ENCODE measurements at places on chromosomes 4 and X.
A peak's percentile ranks its signal among the peaks of the same experiment; 100 is the strongest.

- no peak for DNase-seq
- H3K4me1 ChIP-seq = no peaks in the 10 kb centered on the region
- no peak overlapping the region for H3K4me3 ChIP-seq
- H3K27me3 ChIP-seq = no peaks in the 10 kb centered on the region
- no peaks in the 10 kb centered on the region for H3K36me3 ChIP-seq
Observed at GRCh38 chr4:56743550-56743949, 62.5 kb upstream of the HOPX start.

- no peaks in the 10 kb centered on the region for H3K36me3 ChIP-seq
- no peak overlapping the region for H3K27ac ChIP-seq
- no peak overlapping the region for H3K4me3 ChIP-seq
- no peaks in the 10 kb centered on the region for H3K4me1 ChIP-seq
- H3K27me3 ChIP-seq = no peaks in the 10 kb centered on the region
- DNase-seq = no peak
Observed at GRCh38 chr4:24910499-24910898, 2.3 kb downstream of the CCDC149 start.

DNA sequence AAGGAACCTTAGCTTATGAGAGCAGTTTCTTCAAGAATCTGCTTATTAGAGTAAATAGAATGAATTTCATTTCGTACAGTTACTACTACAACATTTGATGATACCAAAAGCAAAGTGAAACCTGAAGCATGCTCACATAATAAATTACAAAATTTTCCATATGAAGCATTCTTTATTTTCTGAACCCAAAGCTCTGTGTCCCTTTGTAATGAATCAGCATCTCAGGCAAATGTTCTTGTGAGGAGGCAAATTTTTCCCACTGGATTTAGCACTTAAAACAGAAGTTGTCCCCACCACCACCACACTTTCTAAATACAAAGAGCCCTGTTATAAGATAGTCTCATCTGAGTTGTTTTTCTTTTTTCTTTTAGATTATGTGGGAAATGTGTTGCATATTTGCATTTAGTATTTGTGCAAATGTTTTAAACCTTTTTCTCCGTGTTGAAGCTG, 70.7 kb upstream of the NFKB1 start:
- DNase-seq = peak; percentile 40
- no peaks in the 10 kb centered on the region for H3K27me3 ChIP-seq
- H3K4me3 ChIP-seq = no peak overlapping the region
- no peaks in the 10 kb centered on the region for H3K36me3 ChIP-seq
- no peak overlapping the region for H3K27ac ChIP-seq

DNA sequence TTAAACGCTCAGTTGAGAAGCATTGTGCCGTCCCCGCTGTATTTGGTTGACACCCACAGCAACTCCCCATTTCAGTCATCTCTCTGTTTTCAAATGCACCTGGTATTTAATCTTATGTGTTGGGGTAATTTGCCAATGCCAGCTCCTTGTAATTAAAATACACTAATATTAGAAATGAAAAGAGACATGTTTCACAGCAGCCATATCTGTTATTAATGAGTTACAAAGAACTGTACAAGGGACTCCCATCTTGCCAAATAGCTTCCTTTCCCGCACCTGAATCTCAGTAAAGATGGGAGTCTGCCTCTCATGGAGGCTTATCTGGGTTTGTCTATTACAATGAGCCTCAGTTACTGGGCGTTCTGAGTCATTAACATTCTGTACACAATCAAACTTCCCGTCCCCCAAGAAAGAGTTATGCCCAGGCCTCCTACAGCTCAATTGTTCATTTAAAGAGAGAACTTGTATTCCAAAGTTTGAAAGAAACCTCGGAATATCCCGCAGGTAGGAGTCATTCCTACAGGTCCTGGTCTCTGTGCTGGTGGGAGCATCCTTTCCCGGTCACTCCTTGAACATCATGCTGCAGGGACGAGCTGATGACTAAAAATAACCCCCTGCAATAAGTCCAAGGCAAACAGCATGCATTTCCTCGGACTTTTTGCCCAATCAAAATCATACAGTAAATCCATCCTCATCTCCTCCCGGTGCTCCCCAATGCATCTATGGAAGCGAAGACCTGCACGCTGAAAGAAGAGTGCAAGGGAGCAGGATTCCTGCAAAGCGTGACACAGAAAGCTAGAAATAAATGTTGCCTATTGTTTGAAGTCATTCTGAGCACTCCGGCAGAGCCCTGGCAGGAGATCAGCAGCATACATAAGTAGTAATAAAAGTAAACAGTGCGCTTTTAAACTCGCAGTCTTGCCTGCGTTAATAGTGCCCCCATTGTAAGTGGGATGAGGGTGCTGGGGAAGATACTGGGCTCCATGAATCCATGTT, 926 bp downstream of the NDP start:
- H3K27me3 ChIP-seq = no peaks in the 10 kb centered on the region
- DNase-seq = no peak
- H3K4me1 ChIP-seq = no peaks in the 10 kb centered on the region
- no peaks in the 10 kb centered on the region for H3K36me3 ChIP-seq

GRCh38 chrX:119729408-119730201, 28.8 kb upstream of the SOWAHD start:
- no peaks in the 10 kb centered on the region for H3K36me3 ChIP-seq
- H3K4me3 ChIP-seq = no peak overlapping the region
- H3K27me3 ChIP-seq = no peaks in the 10 kb centered on the region
- no peaks in the 10 kb centered on the region for H3K4me1 ChIP-seq
- H3K27ac ChIP-seq = no peak overlapping the region
- peak; percentile 60 for DNase-seq

- H3K4me3 ChIP-seq = no peak overlapping the region
- H3K27me3 ChIP-seq = no peaks in the 10 kb centered on the region
- no peak overlapping the region for H3K27ac ChIP-seq
- DNase-seq = no peak
- H3K36me3 ChIP-seq = no peaks in the 10 kb centered on the region
- H3K4me1 ChIP-seq = no peaks in the 10 kb centered on the region
Observed at GRCh38 chrX:45794995-45795337, 594.3 kb upstream of the DIPK2B start.

DNA sequence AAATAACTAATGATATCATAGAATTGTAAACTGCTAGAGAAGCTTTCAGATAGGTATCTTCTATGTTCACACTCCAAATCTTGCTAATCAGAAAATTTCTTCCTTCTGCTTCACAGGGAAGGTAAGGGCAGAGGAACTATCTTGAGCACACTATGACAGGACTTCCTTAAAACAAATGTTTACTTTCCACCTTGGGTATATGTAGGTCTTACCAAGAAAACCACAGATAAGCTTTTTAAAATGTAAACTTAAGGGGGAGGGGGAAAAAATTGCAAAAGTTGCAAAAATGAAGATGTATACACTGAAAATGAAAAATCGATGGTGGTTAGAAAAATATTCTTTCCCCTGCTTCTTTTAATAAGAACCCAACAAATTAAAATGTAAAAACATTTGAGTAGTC, 30.9 kb downstream of the YTHDC1 start:
- peaks cover 2% of the 10 kb centered on the region for H3K4me1 ChIP-seq
- no peak overlapping the region for H3K4me3 ChIP-seq
- DNase-seq = no peak
- peaks cover 3% of the 10 kb centered on the region for H3K36me3 ChIP-seq
- H3K27ac ChIP-seq = no peak overlapping the region

Measured in mesendoderm (in vitro differentiated cells).